Erythroblast (primary cell): ENCODE measurements at places on chromosomes 1 and 21.
A peak's percentile ranks its signal among the peaks of the same experiment; 100 is the strongest.

DNA sequence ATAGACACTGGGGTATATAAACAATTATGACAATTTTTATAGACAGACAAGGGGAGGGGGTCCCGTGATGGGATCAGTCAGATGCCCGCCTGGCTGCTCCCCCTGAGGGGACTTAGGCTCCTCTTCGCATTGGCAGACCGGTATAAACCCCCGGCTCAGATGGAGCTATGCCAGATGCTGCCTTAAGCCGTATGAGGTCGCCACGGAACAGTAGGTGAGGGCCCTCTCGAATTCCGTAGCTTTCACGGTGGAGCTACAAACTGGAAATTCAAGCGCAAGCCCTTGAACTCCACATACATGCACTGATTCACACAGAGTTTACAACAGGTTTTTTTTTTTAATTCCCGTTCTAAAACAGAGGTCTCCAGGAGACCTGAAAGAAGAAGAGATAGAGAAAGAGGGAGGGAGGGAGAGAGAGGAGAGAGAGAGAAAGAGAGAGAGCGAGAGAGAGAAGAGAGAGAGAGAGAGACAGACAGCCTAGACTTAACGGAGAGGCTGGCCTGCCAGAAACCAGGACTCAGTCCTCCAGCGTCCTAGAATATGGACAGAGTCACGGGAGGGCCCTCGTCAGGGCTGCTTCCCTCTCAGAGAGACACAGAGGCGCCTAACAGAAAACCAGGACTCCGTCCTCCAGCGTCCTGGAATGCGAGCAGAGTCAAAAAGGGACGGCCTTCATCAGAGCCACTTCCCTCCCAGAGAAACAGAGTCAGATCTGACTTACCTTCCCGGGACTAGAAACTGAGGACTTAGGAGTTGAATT, 24.4 kb upstream of the TMEM54 start:
- DNase-seq: peak; percentile 15

GRCh38 chr1:220032911-220033310, 13.4 kb downstream of the EPRS1 start:
- DNase-seq: no peak

DNA sequence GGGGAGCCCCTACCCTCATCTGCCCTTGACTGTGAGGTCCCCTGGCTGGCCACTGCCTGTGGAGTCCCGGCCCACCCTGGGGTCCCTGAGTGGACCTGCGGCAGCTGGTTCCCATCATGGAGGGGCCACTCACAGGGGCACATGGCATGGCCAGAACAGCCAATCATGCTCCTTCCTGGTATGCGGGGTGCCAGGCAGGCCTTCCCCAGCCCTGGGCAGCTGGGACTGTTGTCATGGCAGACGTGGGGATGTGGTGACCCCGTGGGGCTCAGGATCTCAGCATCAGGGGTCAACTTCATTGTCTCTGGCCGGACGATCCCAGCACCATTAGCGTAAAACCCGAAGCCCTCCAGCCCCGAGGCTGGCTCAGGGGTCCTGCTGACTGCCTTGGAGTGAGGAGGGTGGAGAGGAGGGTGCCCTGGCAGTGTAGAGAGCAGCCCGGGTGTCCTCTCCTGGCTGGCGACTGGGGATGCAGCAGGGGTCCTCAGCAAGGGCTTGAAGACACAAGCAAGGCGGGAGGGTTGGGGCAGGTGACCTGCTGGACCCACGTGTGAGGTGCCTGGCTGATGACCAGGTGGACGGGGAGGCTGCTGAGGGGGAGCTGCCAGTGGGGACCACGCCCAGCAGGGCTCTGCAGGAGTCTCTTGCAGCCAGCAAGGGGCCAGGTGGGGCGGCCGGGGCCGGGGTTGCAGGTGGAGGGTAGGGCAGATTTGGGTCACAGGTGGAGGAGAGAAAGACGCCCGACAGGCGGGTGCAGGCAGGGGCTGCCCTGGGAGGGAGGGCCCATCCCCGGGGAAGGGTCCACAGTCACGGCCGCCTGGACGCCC, 45.1 kb downstream of the TRIM11 start:
- no peak for DNase-seq

- no peak for DNase-seq
Measured at GRCh38 chr1:187185389-187185788, 356.6 kb downstream of the PLA2G4A start.

- DNase-seq: no peak
Measured at GRCh38 chr1:79614762-79615161, 608.2 kb upstream of the ADGRL4 start.

- DNase-seq: no peak
Measured at GRCh38 chr1:239771550-239771949, 320.1 kb upstream of the FMN2 start.

GRCh38 chr21:15743593-15743992, 13.8 kb downstream of the USP25 start:
- DNase-seq: peak; percentile 42

DNA sequence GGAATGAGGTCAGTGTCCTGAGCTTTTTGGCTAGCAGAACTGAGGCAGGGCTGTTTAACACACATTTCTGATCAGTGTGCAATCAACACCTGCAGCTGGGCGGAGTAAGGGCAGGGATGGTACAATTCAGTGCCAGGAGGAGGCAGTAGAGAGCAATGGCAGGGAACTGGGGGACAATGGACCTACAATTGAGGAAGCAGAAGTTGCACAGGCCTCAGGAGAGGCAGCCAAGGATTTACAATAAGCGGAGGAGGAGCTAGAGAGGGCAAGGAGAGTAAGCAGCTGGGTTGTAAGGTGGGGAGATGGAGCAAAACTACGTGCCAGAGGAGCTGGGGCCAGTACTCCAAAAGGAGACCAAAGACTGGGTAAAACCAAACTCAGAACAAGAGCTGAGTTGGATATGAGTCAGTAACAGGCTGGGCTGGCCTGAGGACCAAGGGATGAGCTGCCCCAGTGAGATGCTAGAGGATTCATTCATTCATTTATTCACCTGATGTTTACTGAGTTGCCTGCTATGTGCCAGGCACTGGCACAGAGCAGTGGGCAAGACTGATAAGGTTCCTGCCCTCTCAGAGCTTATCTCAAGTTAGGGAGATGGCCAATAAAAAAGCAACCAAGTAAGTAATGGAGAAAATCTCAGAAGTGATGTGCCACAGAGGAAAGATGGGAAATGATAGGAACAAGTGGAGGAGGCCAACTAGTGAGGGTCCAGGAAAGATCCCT, 10.4 kb upstream of the GALE start:
- DNase-seq: no peak

DNA sequence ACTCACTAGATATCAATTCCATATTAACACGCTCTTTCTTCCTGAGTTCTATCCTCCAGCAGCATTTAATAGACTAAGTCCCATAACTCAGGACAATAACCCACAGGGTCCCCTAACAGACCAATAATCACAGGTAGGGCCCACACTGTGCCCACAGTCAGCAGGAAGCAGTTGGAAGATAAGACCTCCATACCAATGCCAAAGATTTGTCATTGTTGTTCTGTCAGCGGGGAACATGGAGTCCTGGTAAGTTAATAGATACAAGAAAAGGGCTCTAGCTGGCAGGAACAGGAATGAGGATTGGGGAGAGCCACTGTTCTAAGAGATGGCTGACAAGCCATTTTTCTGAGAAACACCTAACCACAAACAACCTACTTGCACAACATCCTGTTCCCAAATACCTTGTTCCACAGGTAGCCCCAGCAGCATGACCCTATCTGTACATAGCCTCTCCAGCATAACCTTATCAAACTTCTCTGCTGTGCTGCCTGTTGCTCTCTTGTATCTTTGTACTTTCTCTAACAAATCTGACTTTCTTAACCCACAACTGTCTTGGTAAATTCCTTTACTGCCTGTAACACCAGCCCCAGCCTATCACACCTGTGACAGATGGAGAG, 142.0 kb upstream of the KCNJ15 start:
- no peak for DNase-seq
